Muscle of leg (tissue), 16 donors: ENCODE measurements at places on chromosomes 2 and 18.
A peak's percentile ranks its signal among the peaks of the same experiment; 100 is the strongest.

GRCh38 chr2:53150146-53150545 lies 617.5 kb upstream of the CHAC2 start:
- no peak for DNase-seq

GRCh38 chr2:225806105-225806504 lies 406.6 kb downstream of the NYAP2 start:
- no peak for DNase-seq

GRCh38 chr18:44791520-44791919 lies 110.8 kb downstream of the SETBP1 start:
- DNase-seq, result peak; percentile 91

GRCh38 chr2:157662401-157662800 lies 33.7 kb upstream of the ACVR1C start:
- DNase-seq, result no peak

DNA sequence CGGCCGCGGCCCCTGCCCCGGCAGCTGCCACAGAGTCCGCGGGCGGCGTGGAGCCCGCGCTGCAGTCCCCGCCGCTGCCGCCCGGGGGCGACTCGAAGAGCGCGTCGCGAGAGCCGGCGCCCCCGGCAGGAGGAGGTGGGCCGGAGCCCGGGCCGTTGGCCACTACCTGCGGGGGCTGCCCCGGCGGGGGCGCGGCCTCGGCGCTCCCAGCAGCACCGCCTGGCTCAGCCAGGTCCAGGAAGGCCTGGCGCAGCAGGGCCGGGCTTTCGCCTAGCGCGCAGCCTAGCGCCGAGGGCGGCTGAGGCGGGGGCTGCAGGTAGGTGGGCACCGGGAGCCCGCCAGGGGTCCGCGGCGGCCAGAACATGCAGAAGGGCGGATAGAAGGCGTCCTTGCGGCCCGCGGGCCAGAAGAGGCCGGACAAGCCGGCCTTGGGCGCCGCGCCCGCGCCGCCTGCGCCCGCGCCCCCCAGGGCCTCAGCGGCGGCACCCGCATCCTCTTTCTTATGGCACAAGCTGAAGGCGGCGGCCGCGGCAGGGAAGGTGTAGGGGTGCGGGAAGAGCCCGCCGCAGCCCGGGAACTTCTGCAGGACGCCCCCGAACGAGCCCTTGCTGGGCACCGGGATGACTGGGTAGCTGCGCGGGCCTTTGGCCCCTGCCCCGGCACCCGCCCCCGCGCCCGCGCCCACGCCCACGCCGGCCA lies 3.9 kb downstream of the SKOR2 start:
- no peak for DNase-seq

DNA sequence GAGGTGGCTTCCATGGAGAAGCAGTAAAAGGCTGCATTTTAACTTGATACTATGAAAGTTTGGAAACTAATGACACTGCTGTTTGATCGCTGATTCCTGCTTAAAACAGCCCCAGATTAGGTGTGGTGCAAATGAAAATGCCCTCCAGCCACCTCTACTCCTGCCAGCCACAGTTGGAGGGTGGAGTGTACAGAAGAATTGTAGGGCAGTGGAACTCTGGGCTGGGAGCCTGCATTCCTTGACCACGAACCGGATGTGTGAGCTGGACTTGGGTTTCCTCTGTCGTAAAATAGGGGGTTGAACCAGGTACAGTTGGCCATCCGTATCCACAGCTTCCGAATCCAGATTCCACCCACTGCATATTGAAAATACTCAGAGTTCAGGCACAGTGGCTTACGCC lies 84.6 kb upstream of the RFX8 start:
- peak; percentile 63 for DNase-seq

DNA sequence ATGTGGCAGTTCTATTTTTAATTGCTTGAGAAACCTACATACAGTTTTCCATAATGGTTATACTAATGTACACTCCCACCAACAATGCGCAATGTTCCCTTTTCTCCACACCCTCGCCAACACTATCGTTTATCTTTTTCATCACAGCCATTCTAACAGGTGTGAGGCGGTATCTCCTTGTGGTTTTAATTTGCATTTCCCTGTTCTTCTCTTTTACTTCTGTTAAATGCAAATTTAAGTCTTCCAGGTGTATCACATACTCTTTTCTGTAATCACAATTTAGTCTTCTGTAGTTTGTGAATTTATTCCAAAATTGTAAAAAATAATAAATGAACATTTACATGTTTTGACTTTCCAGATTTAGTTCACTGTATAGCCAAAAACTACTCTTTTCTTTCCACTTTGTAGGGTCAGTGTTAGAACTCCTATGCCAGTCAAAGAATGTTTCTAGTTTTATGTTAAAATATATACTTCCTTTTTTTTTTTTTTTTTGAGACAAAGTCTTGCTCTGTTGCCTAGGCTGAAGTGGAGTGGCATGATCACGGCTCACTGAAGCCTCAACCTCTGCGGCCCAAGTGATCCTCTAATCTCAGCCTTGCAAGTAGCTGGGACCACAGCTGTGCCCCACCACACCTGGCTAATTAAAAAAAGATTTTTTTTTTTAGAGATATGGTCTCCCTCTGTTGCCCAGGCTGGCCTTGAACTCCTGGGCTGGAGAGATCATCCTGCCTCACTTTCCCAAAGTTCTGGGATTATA lies 15.4 kb upstream of the ACYP2 start:
- DNase-seq, result no peak

- DNase-seq, result no peak
Observed at GRCh38 chr2:148903979-148904378, 29.0 kb downstream of the KIF5C start.

GRCh38 chr2:227765788-227766372 lies 20.2 kb downstream of the SCYGR8 start:
- DNase-seq, result peak; percentile 78

GRCh38 chr2:1981421-1981820 lies 237.1 kb upstream of the PXDN start:
- DNase-seq, result no peak

DNA sequence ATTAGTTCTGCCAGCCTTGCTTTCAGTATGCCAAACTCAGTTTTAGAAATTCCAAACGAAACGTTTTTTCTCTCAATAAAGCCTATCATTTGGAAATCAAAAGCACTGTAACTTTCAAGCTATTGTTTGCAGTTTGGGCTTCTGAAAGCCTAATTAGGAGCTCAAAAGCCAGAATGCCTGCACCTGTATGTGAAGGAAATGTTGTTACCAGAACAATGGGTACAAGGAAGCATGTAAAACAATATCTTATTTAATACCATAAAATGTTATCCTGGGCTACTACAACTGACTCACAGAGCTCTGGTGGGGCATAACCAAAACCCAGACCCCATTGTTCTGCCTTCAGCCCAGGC lies 12.6 kb upstream of the GULP1 start:
- DNase-seq, result no peak

GRCh38 chr18:45111502-45111848 lies 430.8 kb downstream of the SETBP1 start:
- DNase-seq, result peak; percentile 74

DNA sequence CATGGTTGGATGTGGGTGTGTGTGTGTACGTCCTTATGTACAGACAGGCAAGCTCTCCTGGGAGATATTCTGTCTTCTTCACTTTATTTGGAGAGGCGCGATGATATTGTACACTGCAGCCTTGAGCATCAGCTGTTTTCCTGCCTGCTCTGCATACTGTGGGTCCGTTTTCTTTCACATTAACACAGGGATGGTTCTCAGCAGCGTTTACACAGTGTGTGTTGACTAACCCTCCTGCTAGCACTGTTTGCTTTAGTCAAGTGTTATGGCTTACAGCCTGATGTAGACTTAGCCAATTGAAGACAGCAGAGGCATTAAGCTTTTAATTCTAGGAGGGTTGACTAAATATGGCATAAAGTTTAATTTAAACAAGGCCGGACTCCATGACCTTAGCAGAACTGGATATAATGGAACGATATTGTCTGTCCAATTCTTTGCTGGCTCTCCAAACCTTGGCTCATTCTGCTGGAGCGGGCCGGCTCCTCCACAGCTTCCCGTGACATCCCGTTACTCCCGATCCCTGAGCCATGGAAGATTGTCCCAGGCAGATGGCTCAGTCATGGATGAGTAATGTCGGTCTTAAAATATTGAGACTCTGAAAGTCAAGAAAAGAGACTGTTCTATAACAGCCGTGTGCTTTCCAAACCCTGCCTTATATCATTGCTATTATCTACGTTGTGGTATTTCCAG lies 134.7 kb downstream of the TPGS2 start:
- DNase-seq, result peak; percentile 84

DNA sequence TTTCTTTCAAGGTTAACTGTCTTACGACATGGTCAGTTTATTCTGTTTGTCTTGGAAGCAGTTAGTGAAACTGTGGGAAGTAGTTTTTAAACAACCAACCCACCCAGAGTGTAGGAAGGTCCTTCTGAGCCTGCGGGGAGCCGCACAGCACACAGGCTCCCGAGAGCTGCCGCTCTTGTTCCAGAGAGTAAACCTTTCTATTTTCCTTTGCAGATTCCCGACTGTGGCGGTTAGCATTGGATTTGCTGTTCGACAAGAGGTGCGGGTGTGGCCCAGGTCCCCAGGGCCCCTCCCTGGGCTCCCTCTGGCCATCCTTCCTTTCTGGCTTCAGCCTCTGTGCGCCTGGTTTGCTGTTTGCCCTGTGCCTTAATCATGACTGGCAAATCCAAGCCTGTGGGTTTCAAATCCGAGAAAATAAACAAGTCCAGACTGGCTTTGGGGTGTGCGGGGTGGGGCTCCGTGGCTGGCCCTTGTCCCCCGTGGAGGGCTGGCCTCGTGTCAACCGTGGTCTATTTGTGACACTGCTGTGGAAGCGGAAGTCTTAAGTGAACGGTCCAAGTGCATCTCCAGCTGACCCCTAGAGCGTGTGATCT lies 30.7 kb downstream of the IMPA2 start:
- DNase-seq, result no peak

- DNase-seq, result peak; percentile 14
Observed at GRCh38 chr18:34738175-34738894, 28.2 kb downstream of the DTNA start.

- DNase-seq, result no peak
Observed at GRCh38 chr2:203574824-203575223, 39.7 kb upstream of the RAPH1 start.

GRCh38 chr2:26396734-26397298 lies 4.9 kb upstream of the DRC1 start:
- no peak for DNase-seq

- peak; percentile 35 for DNase-seq
Observed at GRCh38 chr18:9436206-9436929, 38.9 kb upstream of the RALBP1 start.

- no peak for DNase-seq
Observed at GRCh38 chr18:36187826-36188721, 777 bp downstream of the MOCOS start.

GRCh38 chr2:40556293-40556692 lies 104.4 kb upstream of the SLC8A1 start:
- peak; percentile 13 for DNase-seq

GRCh38 chr2:188580738-188581137 lies 289.1 kb downstream of the GULP1 start:
- DNase-seq, result no peak

DNA sequence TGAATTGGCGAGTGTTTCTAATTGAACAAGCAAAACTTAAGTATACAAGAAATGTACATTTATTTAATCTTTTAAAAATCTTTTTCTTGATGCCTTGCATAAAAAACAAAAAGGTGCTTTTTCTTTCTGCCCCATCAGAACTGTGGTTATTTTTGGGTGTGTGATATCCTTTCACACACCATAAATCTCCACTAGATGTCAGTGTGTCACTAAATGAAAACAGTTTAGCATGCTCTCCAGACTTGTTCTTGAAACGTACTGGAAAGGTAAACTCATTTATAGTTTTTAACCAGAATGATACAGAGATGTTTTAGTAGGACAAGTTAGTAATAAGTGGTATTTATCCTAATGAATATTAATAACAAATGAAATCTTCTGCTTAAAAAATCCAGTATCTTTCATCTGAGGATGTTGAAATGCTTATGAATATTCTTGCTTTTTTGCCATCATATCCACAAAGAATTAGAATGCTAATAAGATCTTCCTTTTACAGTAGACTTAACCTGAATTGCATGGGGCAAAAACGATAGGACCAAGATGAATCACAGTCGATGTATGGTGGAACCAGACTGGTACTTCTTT lies 96.8 kb downstream of the UBE2E3 start:
- DNase-seq, result peak; percentile 71

DNA sequence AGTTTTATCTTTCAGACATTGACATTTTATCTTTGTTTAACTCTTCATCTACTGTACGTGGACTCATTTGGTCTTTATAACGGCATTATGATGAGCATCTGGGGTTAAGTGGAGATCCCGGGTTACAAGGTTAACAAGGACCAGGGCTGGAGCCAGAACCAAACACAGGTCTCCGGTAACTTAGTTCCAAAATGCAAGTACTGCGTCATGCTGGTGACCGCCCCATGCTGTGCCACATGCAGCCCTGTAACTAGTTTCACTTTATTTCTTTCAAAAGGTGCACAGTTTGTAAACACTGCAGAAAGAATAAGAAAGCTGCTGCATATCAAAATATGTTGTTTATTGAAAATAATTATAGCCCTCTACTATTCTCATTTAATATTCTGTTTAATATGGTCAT lies 3.1 kb downstream of the SLC5A7 start:
- DNase-seq, result no peak

- DNase-seq, result peak; percentile 9
Observed at GRCh38 chr2:195659114-195659513, 2.1 kb downstream of the SLC39A10 start.

- no peak for DNase-seq
Observed at GRCh38 chr2:5227062-5227699, 465.0 kb upstream of the SOX11 start.

GRCh38 chr2:237485304-237485703 lies 1.7 kb upstream of the MLPH start:
- no peak for DNase-seq

DNA sequence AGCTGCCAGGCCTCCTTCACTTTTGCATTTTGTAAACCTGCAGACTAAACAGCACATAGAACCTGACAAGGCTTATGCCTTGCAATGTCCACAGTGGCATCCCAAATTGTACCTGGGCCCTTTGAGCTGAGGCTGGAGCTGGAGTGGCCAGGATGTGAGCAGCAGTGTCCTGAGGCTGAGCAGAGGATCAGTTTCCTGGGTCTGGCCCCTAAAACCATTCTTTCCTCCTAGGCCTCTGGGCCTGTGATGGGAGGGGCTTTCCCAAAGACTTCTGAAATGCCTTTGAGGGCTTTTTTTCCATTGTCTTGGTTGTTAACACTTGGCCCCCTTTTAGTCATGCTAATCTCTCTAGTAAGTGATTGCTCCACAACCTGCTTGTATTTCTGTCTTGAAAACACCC lies 32.8 kb downstream of the FSIP2 start:
- DNase-seq, result no peak

- peak; percentile 22 for DNase-seq
Observed at GRCh38 chr2:24919506-24920097, 435 bp downstream of the ADCY3 start.

GRCh38 chr18:58990720-58991119 lies 126.0 kb downstream of the ZNF532 start:
- no peak for DNase-seq

- peak; percentile 89 for DNase-seq
Observed at GRCh38 chr2:174682578-174683391, 81.5 kb downstream of the CHRNA1 start.

GRCh38 chr18:58416704-58417683 lies 211.9 kb downstream of the ALPK2 start:
- peak; percentile 37 for DNase-seq
